ENCODE measurements at places on chromosomes 11 and 22.
A peak's percentile ranks its signal among the peaks of the same experiment; 100 is the strongest.

DNA sequence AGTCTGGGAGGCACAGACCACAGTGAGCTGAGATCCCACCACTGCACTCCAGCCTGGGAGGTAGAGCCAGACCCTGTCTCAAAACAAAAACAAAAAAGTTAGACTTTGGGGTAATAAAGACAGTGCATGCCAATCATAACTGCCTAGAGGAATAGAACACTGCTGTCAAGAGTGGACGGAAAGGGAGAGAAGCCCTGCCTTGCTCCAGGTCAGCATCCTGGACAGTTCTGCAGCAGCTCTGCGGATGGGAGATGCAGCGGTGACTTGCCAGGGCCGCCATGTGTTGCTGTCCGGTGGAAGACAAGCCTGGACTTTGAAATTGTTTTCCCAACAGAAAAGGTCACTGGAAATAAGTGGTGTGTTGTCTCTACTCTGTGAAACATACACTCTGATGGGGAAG is 618.2 kb downstream of the TBC1D22A start:
- DNase-seq: no peak

DNA sequence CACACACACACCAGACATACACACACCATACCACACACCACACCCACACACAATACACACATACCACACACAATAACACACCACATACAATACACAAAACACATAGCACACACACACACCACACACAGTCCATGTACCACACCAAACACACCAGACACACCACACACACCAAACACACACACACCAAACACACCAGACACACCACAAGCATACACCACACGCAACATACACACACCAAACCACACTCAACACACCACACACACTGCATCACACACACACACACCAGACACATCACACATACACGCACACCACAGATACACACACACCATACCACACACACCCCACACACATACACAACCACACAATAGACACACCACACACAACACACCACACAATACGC is 54.8 kb downstream of the IGSF9B start:
- no peak for DNase-seq

GRCh38 chr11:116731097-116731761 is 41.6 kb downstream of the BUD13 start:
- DNase-seq: no peak

- DNase-seq: peak; percentile 19
These were observed 31.9 kb downstream of the FLI1 start for GRCh38 chr11:128725630-128726319.

DNA sequence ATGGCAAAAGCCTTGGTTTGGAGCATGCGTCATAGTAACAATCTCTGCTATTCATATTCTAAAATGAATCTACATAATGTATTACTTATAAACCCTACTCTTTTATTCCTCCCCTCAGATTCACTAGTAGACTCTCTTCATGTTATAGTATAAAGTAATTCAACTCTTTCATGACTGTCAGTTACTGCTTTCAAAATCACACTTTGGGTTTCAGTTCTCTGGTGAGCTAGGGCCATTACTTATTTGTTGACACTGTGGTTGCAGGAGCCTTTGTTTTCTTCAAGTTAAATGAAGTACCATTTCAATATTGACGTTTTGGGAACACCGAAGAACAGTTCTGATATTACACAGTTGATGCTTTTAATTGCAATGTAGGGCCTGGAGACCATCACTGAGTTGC is 378.4 kb downstream of the DDX10 start:
- no peak for DNase-seq

DNA sequence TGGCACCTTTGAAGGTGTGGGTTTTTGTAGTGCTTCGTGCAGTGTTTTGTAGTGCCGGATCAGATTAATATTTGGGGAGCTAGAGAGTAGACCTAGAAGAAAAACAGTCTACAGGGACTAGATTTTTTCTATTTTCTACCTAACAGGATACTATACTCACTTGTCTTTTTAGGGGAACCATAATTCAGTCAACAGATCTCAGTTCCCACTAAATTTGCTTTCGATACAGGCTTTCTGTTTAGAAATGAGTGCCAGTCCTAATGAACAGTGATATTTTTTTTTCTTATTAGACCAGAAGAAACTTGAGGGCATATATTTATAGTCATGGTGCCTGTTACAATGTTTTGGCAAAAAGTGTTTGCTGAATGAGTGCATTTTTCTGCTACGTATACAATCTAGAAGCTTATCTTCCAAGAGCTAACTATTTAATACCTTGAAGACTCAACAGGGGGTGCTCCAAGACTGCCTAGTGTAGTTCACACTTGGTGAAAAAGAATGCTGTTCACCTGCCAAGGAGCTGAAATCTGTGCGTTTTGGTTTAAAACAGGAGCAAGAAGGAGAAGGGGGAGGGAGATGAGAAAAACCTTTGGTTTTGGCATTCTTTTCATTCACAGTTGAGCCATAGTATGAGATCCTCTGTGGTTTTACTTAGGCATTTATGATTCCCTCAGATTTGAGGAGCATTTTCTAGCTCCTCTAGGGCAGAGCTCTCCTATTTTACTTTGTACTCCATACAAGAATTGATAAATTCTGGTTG is 44.9 kb upstream of the VSTM5 start:
- DNase-seq: no peak

- no peak for DNase-seq
These were observed 8.6 kb upstream of the KMT2A start for GRCh38 chr11:118427707-118428106.

DNA sequence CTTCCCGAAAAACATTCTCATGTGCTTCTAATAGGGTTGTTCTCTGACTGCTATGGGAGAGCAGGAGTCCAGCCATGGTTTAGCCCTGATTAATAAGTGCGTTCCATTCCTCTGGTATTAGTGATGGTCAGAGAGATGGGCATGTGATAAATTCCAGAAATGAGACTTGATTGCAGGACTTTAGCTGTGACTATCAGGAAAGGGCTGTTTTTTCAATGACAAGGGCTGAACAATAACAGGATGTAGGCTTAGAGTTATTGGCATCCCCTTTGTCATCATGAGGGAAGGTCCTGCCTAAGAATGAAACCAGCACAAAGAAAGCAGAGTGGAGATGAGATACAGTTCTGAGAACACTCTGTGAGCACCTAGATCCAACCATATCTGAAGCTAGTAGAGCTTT is 494.6 kb downstream of the MIAT start:
- no peak for DNase-seq

- DNase-seq: no peak
These were observed 7.1 kb downstream of the DGCR2 start for GRCh38 chr22:19114984-19115552.

- no peak for DNase-seq
These were observed 331.2 kb downstream of the TMEM135 start for GRCh38 chr11:87368858-87369480.

DNA sequence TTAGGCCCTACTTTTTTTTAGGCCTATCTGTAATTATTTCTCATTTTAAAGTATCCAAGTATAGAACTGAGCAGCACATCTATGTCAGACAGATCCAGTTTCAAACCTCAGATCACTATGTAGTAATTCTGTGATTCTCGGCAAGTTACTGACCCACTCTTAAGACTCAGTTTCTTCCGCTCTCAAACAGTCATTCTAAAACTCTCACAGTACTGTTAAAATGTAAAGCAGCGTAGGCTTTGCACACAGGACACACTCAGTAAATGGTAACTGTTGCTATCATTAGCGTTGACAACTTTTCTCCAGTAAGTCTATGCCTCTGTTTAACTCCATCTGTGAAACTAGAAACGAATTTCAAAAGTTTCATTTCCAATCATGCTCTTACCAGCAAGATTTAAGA is 277.1 kb downstream of the TTC28 start:
- no peak for DNase-seq

DNA sequence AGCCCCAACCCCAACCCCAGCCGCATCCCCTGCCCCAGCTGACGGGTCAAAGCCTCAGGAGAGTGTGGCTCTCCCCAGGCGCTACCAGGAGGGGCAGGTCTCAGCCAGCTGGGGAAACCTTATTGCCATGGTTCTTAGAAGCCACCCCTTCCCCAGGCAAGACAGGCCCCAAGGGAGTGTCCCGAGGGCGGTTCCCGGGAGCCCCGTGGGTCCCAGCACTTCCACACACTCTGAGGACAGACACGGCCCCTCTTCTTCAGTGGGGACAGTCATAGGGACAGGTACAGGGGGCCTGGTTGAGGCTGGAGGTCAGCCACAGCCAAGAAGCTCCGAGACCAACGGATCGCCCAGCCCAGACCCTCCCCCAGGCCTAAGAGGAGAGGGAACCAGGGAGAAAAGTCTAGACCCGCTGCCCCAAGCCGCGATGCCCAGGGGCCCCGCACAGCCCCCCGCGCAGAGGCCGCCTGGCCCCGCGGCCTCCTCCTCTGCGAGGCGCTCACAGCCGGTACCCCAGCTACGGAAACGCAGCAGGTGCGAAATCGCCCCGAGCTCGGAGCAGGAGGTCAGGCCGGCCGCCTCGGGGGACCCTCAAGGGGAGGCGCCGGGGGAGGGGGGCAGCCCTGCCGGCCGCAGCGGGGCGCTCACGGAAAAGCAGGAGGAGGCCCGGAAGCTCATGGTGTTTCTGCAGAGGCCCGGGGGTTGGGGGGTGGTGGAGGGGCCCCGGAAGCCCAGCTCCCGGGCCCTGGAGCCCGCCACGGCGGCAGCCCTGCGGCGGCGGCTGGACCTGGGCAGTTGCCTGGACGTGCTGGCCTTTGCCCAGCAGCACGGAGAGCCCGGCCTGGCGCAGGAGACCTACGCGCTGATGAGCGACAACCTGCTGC is 2.6 kb downstream of the KLHDC7B start:
- DNase-seq: peak; percentile 53

GRCh38 chr11:112050721-112051120 is 23.1 kb downstream of the PIH1D2 start:
- no peak for DNase-seq

DNA sequence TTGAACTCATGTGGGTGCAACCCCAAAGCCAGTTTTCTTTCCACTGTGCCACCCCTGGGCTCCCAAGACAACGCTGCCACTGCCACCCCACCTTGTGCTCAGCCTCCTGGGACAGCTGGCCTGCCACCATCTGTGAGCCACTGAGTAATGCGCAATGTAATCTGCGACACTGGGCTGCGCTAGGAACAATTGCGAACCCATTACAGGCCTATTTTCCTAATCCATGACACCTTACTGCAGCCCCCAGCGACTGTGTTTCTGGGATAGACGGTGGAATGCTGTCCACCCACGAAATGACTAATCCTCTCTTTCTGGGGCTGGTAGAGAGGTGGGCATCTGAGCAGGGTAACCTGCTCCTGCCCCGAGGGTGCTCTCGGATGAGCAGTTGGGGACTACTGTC is 22.2 kb downstream of the FLRT1 start:
- no peak for DNase-seq

DNA sequence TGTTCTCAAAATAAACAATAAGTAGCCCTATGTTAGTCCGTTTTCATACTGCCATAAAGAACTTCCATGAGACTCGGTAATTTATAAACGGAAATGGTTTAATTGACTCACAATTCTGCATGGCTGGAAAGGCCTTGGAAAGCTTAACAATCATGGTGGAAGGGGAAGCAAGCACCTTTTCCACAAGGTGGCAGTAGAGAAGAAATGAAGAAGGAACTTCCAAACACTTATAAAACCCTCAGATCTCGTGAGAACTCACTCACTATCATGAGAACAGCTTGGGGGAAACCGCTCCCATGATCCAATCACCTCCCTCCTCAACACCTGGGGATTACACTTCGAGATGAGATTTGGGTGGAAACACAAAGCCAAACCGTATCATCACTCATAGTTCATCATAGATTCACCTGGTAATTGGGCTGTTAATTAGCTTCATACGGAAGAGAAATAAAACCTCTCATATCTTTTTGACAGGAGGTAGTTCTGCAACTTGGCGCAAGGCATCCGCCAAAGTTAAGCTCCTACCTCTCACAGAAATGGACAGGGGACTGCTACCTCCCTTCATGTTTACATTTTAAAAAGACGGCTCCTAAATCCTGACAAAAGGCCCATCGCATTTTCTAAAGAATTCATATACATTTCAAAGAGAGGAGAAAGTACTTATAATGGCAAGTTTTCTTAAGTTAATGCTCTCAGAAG is 49.0 kb downstream of the MUC15 start:
- DNase-seq: no peak

GRCh38 chr22:46824980-46825544 is 62.6 kb downstream of the TBC1D22A start:
- DNase-seq: no peak

DNA sequence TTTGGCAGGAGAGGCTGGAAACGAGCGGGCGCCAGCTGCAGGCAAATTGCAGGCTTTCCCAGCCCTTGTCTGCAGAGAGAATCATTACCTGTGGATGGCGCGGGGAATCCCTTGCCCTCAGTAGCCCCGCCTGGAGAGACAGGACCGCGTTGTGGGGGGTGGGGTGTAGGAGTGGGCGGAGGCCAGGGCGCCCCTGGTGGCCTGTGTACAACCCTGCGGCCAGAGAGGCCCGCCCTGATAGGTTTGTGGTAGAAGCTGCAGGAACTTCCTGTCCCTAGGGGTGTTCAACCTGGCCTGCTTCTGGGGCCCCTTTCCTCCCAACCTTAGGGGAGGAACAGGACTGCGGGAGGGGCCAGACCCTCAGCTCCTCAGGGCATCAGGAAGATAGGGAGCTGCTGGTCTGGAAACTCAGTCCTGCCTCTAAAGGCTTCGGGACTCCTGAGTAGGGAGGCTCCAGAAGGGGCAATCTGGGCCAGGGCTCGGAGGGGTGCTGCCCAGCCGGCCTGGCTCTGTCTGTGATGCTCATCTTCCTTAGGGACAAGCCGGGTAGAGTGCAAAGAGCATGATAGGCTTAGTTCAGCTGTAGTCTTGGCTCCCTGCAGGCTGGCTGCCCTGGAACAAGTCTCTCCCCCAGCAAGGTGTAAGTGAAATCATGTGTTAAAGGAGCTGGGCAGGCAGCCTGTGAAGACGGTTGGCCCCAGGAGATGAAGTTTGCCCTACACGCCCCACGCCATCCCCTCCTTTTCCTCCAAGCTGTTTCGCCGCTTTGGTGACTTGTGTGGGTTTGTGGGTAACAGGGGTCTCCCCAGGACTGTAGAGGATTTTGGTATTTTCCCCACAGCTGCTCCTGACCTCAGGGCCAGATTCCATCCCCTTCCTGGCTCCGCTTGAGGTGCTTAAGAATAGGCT is 24.1 kb upstream of the SUSD2 start:
- DNase-seq: peak; percentile 80

DNA sequence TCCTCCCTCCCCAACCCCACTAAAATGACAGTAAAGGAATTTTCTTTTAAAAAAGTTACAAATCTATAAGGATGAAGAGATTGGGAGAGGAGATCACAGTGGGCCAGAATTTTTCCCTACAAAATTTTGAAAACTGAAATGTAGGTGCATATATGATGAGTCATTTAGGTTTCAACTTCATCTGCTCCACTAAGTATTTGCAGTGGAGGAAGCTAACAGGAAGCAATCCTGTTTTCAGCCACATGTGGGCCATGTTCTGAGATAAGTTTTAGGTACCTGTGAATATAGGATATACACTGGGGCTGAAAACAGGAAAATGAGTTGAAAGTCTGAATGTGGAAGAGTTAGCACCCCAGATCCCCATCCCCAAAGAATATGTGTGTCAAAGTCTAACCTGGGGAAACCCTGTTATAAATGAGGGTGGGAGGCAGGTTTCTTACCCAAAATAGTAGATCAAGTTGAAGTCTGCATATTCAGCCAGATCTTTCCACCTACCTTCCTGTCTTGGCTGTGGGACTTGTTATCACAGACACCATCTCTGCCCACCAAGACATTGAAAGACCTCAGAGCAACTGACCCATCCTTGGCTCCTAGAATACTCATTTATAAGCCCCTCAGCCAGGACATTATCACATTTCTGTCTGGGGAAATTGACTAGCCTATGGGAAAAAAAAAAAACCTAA is 87.3 kb downstream of the PACS1 start:
- no peak for DNase-seq

GRCh38 chr22:27175021-27175838 is 517.8 kb downstream of the MIAT start:
- DNase-seq: no peak

GRCh38 chr22:43624144-43624998 is 187.7 kb downstream of the EFCAB6 start:
- no peak for DNase-seq

Measured in activated naive CD4-positive, alpha-beta T cell (primary cell).